Mesothelial cell of epicardium (in vitro differentiated cells): ENCODE measurements at places on chromosomes 11 and 22. TPM values are rescaled to one million over a fixed set of nuclear protein-coding genes. Genes with fewer than 3 reads are reported as not detected.

The SCUBE2 gene
- 1.1 to 1.7 TPM (median 1.5 TPM) in 3 replicates for total RNA-seq

DNA sequence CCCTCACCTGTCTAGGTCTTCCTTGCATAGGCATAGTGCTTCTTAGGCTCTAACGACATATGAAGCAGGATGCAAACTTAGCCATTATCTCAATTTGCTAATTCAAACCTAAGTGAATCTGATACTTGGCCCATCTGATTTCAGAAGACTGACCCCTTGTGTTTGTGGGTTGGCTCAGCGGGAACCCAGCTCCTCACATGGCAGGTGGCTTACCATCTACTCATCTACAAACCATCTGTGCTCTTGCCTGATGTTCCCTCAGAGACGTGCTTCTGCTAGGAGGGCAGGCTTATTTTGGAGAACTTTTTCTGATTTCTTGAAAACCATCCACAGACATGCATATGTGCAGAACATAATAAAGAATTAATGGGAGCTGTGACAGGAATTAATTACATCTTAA is 15.2 kb downstream of the ELMOD1 start:
- H3K27me3 ChIP-seq, result peaks cover 20% of the 10 kb centered on the region
- DNase-seq, result no peak
- peaks cover 8% of the 10 kb centered on the region for H3K4me1 ChIP-seq
- H3K4me3 ChIP-seq, result no peak overlapping the region
- no peaks in the 10 kb centered on the region for H3K36me3 ChIP-seq

- H3K27ac ChIP-seq, result no peak overlapping the region
- no peak for DNase-seq
- H3K27me3 ChIP-seq, result peaks cover 42% of the 10 kb centered on the region
- H3K4me1 ChIP-seq, result peaks cover 13% of the 10 kb centered on the region
- no peaks in the 10 kb centered on the region for H3K36me3 ChIP-seq
These were observed 121.5 kb upstream of the RAG2 start for GRCh38 chr11:36719358-36720107.

The NRGN gene
- 2.7 to 2.9 TPM (median 2.7 TPM) in 3 replicates for total RNA-seq

- H3K4me1 ChIP-seq, result no peaks in the 10 kb centered on the region
- H3K27me3 ChIP-seq, result no peaks in the 10 kb centered on the region
- no peaks in the 10 kb centered on the region for H3K36me3 ChIP-seq
- H3K4me3 ChIP-seq, result no peak overlapping the region
- no peak for DNase-seq
These were observed 351.2 kb upstream of the API5 start for GRCh38 chr11:42960521-42961088.

GRCh38 chr11:129260750-129261149 is 68.6 kb upstream of the ARHGAP32 start:
- DNase-seq, result no peak
- peaks cover 25% of the 10 kb centered on the region for H3K4me1 ChIP-seq
- H3K27me3 ChIP-seq, result no peaks in the 10 kb centered on the region

- H3K4me3 ChIP-seq, result no peak overlapping the region
- no peak overlapping the region for H3K27ac ChIP-seq
- H3K36me3 ChIP-seq, result peaks cover 2% of the 10 kb centered on the region
- peaks cover 6% of the 10 kb centered on the region for H3K27me3 ChIP-seq
These were observed 21.0 kb downstream of the LMO1 start for GRCh38 chr11:8242499-8243280.
